ENCODE measurements at places on chromosomes 4 and X.

DNA sequence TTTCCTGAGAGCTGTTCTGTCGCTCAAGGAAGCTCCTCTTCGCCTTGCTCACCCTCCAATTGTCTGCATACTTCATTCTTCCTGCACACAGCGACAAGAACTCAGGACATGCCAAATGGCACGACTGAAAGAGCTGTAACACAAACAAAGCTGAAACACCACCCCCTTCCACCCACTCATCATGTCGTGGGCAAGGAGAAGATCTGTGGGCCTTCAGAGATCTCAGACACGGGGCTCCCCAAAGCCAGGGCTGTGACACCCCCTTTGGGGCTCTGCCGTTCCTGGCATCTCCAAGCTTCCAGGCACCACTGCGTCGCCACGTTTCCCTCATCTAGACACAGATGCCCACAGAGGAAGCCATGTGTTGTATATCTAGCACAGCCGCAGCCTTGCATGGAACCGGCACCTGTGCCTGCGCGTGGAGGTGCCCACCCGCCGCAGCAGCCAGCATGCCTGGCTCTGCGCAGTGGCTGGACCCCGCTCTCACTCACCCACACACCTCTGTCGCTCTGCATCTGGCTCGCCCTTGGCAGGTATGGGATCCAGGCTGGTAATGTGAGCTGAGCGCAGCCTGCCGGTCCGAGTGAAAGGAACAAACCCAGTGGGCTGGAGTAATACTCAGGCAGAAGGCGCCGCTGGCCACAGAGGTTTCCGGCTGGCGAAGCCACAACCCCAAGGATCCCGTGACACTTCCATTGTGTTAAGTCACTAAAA lies 676.4 kb upstream of the INTU start:
- DNase-seq: no peak

- DNase-seq: no peak
Observed at GRCh38 chr4:156858071-156858470, 113.5 kb downstream of the PDGFC start.

GRCh38 chrX:19705196-19705769 lies 182.1 kb downstream of the SH3KBP1 start:
- DNase-seq: no peak

DNA sequence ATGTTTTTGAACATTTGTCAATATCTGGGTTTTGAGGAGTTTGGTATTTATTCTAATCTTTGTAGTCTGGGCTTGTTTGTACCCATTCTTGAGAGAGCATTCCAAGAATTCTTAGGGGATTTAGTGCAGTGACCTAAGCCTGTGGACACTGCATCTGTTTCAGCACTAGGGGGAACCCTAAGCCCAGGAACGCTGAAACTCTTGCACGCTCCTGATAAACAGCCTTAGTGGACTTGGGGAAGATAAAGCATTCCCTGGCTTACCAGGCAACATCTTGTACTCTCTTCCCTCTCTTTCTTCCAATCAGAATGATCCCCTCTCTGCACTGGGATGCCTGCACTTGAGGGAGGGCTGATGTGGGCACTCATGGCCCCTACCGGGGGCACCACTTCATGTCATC lies 654.9 kb upstream of the HTR2C start:
- DNase-seq: no peak

DNA sequence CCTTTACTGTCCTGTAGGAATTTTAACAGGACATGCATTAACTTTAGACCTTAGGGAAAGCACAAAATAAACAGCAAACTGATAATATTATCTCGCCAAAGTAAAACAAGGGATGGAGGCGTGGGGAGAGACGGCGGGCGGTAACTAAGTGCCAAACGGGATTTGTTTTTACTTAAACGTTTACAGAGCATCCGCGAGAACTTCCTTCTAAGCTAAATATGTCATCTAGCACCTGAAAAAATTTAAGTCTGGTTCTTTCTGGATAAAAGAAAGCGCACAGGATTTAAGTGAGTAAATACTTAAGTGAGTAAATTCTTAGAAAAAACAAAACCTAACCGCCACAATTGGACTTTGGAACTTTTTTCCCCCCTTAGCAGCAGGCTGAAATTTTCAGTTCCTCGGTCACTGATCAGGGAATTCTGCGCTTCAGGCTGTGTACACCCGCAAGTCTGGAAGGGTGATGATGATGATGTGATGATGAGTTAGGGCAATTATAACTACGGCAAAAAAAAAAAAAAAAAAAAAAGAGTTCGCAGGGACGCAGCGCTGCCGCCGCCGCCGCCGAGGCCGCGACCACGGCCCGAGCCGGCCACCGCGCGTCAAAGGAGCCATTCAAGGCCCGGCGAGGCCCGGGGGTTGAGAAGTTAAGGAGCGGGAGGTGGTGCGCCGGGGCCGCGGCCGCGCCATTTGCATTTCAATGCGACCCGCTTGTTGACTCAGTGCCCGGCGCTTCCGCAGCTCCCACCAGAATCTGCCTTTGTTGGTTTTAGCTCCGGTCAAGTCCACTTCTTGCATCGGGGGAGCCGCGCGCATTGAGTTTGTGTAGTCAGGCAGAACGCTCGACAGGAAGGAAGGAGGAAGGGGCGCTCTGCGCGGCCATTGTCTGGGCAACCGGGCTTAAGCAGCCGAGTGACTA lies 108.8 kb downstream of the SPRY1 start:
- peak; percentile 82 for DNase-seq

DNA sequence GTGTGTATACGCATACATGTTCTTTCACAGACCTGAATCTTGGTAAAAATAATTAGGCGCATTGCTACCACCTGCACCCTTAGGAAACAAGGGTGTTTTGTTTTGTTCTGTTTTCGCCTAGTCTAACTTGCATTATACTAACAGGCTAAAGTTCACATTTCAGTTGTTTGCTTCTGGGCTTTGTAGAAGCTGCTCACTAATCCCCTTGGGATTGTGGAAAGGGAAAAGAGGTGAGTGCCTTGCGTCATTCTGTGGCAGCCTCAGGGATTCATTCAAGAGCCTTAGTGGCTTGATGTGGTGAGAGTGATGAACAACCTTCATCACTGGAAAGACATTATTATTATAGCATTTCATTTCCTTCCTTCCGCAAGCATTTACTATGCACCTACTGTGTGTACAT lies 331.1 kb downstream of the ADGRL3 start:
- no peak for DNase-seq

DNA sequence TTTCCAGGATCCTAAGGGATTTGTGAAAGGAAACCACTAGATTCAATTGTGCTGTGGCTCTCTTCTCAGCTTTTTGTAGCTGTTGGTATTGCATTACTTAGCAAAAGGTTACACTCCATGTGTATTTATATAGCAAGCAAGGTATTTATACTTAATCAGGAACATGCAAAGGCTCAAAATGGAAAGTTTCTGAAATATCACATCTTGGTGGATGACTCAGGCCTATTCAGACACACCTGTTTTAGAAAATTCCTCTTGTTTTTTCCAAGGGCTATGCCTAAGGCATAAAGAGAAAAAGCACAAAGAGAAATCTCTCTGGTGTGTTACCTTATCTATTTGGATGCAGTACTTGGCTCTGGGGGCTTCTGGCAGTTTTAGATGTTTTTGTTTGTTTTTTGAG lies 144.4 kb upstream of the GALNT7 start:
- no peak for DNase-seq
